ENCODE measurements at places on chromosomes 3 and 15. TPM values are rescaled to one million over a fixed set of nuclear protein-coding genes. Genes with fewer than 3 reads are reported as not detected.

Gene SLC25A38
- total RNA-seq: 26.6 TPM

Gene CLDN1
- 0.14 TPM for total RNA-seq

Gene EID1
- total RNA-seq: 212 TPM

Gene TYRO3
- total RNA-seq: 74.7 TPM

Gene LRRC31
- not detected for total RNA-seq

Gene HRG
- total RNA-seq: not detected

Gene RAB43
- total RNA-seq: 11.4 TPM

Gene CTXN2
- total RNA-seq: 0.18 TPM

Gene SLC51A
- not detected for total RNA-seq

Gene GPR149
- not detected for total RNA-seq

DNA sequence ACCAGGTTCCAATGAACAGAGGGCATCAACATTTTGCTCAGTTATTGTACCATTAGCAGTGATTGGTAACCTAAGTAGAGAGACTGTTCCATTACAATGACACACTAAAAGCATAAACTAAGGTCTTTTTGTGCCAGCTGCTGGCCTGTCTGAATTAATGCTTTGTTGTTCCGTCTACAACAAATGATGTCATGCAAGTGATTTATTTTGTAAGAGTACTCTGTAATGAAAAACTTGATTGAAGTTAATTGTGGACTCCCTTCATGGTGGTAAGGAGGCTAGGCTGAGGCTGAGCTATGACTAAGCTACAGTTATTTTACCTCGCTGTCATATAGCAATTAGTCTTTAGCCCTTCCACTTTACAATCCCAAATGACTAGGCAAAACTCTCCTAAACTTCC, 23.2 kb downstream of the RCN2 start:
- DNase-seq: no peak

DNA sequence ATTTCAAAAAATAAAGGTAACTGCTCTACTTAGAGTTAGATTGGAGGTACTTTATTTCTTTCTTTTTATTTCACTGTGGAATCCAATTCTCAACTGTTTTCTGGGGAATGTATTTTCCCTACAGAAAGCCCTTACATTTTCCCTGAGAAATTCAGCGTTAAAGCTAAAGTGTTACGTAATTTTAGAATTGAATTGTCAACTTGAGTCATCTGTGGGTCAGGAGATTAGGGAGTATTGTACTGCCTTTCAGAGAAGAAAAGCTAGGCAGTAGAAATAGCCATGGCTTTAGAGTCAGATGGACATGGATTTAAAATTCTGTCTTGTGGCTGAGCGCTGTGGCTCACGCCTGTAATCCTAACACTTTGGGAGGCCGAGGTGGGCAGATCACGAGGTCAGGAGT, 728.6 kb downstream of the ROBO1 start:
- no peak for DNase-seq

GRCh38 chr3:15345066-15345607, 12.8 kb upstream of the SH3BP5 start:
- DNase-seq: no peak

DNA sequence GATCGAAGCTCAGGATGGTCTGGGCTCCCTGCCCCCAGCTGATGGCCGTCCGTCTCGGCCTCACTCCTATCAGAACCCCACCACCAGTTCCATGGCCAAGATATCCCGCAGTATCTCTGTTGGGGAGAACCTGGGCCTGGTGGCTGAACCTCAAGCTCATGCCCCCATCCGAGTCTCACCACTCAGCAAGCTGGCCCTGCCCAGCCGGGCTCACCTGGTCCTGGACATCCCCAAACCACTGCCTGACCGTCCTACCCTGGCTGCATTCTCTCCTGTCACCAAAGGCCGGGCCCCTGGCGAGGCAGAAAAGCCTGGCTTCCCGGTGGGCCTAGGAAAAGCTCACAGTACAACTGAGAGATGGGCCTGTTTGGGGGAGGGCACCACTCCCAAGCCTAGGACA, 4.4 kb upstream of the JMJD7 start:
- no peak for DNase-seq

DNA sequence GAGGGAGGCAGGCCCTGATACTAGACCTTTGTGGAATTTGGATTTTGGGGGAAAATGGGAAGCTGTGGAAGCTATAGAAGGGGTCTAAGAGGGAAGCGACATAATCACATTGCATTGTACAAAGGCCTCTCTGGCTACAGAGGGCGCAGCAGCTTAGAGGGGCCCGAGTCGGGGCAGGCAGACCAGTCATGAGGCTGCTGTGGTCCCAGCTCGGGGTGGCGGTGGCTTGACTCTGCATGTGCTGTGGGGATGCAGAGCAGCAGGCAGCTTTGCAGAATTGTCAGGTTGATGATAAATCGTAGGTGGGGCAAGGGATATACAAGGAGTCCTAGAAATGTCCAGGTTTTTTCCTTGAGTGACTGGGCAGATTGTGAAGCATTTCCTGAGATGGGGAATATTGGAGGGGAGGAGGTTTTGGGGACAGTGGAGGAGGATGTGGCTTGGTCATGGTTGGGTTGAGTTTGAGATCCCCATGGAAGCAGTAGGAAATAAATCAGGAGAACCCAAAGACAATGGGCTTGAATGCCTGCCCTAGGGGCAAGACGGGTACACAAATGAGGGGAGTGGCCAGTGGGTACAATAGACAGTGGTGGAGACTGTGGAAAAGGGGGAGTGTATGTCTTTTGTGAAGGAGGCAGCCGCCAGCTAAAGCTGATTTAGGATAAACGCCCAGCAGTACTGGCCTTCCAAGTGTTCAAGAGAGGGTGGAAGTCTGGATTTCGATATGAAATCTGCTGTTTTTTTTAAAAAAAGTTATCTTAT, 94.1 kb downstream of the HMG20A start:
- no peak for DNase-seq

DNA sequence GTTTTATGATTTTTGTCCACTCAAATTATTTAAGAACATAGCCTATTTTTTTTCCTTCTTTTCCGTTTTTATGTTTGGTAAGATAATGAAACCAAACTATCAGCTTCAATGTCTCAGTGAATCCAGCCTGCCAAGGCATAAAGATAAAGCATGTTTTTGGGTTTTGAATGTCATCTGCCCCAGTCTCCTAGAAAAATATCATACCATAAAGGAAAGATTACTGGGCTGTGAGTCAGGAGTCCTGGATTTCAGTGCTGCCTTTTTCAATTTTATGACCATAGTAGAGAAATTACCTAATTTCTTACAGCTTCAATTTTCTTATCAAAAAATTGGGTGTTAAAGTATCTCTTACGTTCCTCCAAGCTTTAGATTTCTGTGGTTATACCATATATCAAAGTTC, 87.5 kb downstream of the GAP43 start:
- DNase-seq: no peak

DNA sequence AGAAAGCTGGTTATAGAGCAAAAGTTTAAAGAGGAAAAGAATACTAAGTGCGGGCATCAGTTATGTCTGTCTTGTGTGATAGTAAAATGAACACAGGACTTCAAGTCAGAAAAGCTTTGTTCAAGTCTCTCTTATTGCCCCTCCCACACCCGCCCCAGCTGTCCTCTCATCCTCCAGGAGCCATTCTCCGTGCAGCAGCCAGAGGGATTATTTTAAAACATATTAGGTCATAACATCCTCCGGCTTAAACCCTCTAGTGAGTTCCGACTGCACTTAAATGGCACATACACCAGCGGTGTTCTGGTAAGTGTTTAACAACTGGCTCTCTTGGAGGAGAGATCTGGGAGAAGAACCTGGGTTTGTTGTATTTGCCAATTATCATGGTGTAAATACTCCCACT, 104.8 kb upstream of the TNFAIP8L3 start:
- DNase-seq: no peak

DNA sequence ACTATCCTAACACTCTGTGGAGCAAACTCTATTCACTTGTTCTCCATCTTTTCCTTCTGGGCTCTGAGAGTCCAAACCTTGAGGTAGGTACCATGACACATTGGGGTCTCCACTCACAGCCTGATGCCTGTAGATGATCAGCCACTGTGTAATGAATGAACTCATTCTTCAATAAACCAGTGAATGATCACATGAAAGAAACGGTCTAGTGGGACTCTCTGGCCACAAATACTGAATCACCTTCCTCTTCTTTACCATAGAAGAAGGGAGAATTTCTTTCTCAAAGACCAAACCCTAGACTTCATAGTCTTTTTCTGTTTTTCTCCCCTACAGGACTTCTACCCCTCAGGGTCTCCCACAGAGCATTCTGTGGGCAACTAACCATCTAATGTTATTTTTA, 20.5 kb upstream of the ABHD2 start:
- DNase-seq: no peak

DNA sequence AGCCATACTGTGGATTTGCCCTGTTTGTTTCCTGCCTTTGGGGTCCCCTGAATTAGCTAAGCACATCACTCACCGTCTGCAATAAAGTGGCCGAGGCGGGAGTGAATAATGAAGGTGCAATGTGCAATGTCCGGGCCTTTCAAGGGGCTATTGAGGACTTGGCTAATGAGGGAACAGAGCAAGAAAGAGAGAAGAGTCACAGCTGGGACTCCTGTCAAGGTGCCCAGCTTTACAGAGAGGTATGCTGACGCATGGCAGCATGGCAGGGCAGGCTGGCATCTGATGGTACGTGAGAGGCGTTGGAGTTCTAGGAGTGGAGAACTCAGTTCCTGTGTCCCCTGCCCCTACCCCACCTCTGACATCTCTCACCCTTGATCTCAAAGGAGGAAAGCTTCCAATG, 13.8 kb upstream of the ATP2B2 start:
- no peak for DNase-seq

- DNase-seq: no peak
Measured at GRCh38 chr3:42033741-42034140, 57.4 kb upstream of the TRAK1 start.

GRCh38 chr3:126452213-126452612, 23.5 kb downstream of the ZXDC start:
- no peak for DNase-seq

- DNase-seq: no peak
Measured at GRCh38 chr3:149575961-149576564, 81.8 kb downstream of the WWTR1 start.

DNA sequence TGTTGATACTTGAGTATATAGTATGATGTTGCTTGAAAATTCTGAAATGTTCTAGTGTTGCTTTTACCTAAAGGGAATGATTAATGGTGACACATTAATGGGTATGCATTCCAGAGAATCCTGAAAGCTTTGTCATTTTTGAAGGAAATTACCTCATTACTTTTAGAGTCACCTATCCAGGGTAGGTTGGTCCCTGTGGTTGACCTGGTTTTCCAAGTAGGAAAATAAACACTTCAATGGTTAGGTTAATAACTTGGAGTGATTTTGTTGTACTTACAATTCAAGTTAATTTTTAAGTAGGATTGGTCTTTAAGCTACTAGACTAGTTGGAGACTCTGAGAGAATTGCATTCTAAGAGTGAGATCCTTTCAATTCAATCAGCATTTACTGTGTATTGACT, 31.0 kb downstream of the MITF start:
- DNase-seq: no peak

DNA sequence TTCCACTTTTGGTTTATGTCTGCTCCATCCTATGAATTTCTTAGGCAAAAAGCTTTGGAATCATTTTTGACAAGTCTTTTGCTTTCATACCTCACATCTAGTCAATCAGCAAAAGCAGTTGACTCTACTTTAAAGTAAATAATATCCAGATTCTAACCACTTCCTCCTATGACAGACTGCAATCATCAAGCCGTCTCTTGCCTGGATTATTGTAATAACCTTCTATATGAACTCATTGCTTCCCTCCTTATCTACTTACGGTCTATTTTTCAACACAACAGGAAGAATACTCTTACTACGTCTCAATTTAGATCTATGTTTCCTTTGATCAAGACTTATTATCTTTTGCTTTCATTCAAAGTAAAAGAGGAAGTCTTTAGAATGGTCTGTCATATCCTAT, 20.7 kb downstream of the CLDN1 start:
- no peak for DNase-seq

DNA sequence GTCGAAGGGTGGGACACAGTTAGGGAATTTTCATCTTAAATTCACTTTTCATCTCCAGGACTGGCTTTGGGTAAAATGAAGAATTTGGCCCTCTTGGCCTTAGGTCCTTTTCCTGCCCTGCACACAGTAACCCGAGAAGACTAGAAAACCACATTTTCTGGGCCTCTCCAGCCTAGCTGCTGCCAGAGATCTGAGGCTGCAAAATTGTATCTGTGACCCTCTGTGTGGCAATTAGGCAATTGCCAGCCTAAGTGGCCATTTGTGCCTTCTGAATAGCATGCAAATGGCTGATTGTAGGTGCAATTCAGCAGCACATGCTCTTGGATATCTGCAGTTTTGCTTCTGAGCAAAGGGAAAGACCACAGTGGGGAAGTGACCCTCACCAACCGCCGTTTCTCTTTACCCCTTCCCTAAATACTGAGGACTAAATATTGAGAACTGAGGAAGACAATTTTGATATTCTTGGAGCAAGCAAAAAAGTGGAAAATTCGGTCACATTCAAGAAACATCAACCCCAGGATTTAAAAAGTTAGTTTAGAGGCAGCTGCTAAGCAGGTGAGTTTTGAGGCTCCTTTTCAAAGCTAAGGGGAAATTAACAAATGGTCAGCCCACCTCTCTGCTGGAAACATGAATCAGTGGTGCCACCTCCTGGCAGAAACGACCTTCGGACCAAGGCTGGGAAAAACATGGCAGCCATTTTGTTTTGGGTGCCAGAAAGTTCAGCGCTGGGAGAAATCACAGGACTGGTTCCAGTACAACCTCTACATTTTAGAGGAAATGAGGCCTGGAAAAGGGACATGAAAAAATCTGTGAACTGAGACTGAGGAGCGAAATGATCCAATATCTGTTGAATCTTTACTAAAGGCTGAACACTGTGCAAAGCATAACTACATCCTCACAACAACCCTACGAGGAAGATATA, 56.6 kb upstream of the PRTG start:
- DNase-seq: peak; percentile 87

DNA sequence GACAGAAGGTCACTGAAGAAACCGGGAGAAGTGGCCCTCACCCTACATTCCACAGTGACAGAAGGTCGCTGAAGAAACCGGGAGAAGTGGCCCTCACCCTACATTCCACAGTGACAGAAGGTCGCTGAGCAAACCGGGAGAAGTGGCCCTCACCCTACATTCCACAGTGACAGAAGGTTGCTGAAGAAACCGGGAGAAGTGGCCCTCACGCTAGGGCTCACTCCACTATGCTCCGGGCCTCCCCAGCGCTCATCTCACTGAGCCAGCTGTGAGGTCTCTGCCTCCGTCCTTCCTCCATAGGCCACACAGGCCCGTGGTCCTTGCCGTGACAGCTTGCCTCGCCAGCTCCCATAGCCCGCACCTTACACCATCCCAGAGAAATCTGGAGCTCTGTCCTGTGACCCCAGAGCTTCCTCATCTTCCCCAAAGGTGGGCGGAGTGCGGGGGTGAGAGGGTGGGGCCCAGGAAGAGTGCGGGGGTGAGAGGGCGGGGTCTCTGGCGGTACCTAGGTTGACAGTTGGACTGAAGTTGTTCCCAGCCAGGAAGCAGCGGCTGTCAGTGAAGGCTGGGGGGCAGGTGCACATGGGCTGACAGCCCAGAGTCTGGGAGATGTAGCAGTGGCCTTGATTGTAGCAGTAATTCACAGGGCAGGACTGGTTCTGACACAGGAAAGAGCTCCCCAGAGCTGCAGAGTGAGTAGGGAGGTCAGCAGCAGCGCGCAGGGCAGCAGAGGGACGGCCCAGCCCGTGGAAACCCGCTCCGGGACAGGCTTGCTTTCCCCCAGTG, 32.0 kb downstream of the MUC20 start:
- DNase-seq: no peak

GRCh38 chr15:92683511-92683834, 27.9 kb upstream of the FAM174B start:
- DNase-seq: peak; percentile 41

All from neural crest cell (in vitro differentiated cells).